H1 (cell line): ENCODE measurements at places on chromosomes 6 and 20. TPM values are rescaled to one million over a fixed set of nuclear protein-coding genes. Genes with fewer than 3 reads are reported as not detected.

GRCh38 chr6:22221630-22222029 is 75.2 kb downstream of the PRL start:
- no peak for DNase-seq

- no peak for DNase-seq
Observed at GRCh38 chr6:90226257-90226656, 70.4 kb downstream of the BACH2 start.

- no peak for DNase-seq
Observed at GRCh38 chr6:108690326-108691049, 129.8 kb downstream of the FOXO3 start.

The PSORS1C2 gene
- total RNA-seq, result not detected in 2 replicates

The TMEM170B gene
- total RNA-seq, result 3.9 and 4.3 TPM in 2 replicates

DNA sequence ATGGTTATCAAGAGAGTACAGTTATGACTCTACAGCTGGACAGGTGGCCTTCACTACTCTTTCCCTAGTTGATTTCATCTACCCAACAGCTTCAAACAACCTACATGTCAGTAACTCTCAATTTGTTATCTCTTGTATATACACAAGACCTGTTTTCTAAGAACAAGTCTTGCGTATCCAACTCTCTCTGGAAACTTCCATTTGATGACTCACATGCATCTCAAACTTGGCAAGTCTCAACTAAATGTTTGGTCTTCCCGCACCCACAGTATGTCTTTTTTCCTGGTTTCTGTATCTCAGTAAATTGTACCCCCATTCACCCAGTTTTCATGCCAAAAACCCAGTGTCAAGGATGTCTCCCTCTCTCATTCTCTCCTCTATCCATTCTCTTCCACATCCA is 97.7 kb downstream of the BTBD9 start:
- DNase-seq, result no peak

The SOX12 gene
- 63.0 and 66.1 TPM in 2 replicates for total RNA-seq

DNA sequence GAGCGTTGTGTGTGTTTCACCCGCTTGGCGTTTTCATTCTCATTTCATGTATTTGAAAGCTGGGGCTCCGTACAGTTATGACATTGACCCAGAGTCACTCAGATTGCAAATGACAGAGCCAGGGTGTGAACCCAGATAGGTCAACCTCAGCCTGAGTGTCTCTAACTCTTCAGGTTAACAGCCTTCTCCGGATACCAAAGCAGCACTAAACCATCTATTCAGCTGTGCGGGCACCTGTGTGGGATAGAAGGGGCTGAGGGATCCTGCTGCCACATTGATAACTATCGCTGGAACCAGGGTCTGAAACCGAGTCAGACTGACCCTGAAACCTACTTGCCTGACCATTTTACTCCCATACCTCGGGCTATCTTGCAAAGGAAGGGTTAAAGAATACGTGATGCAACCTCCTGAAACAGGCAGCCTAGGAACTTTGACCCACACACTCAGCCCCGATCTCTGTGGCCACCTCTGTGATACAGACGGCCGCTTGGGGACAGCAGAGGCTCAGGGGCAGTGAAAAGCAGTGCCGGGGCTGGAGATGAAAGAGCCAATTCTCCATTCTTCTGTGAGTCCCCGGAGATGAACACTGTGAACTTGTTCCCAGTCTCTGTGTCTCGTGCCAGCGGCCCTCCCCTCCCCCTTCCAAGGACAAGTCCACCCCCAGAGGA is 233.5 kb upstream of the QKI start:
- DNase-seq, result peak; percentile 46

DNA sequence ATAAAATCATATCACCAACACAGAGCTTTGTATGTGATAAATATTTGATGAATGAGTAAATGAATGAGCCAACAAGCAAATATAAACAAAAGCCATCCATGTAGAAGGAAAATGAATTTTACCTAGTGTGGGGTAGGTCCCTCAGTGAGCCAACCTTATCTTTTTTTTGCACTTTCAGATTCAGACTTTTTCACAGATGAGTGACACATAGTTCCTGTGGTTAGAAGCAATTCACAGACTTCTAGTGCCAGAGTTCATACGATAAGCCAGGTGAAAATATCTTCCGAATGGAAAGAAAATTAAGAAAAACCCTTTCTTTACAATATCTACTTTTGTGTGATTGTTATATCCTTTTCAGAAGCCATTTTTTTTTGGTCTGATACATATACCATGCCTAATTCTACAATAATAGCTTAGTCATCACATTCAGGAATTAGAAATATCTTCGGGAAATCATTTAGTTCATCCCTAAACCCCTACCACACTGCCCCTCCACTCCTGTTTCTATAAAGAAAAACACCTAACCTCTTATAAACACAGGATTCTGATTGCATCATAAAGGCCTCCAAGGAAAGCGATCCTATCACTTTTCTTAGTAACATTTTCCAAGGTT is 82.7 kb upstream of the CNR1 start:
- DNase-seq, result no peak

The CST3 gene
- 53.2 and 58.1 TPM in 2 replicates for total RNA-seq

DNA sequence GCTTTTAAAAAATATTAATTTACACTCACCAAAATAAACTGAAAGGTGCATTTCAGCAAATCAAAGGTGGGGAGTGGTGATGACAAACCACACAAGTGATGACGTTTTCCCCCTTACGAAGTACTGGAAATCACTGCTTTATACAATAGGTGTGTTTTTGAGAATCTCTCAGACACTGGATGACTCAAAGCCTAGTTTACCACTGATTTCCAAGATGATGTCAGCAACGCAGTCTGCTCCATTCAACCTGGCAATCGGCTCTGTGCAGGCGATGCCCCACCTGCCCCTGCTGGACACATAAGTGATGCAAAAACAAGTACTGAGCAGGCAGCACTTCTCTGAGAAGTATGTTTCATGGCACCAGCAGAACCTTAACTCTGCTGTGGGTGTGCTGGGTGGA is 114.4 kb downstream of the SOD2 start:
- DNase-seq, result no peak
